ENCODE measurements at places on chromosomes 11 and 22.

GRCh38 chr22:49023879-49024774 lies 803.5 kb downstream of the BRD1 start:
- H3K4me1 ChIP-seq = no peaks in the 10 kb centered on the region
- H3K27ac ChIP-seq = no peak overlapping the region
- DNase-seq = no peak
- no peaks in the 10 kb centered on the region for H3K36me3 ChIP-seq
- H3K27me3 ChIP-seq = peaks cover 8% of the 10 kb centered on the region
- H3K4me3 ChIP-seq = no peak overlapping the region

- peaks cover 21% of the 10 kb centered on the region for H3K36me3 ChIP-seq
- no peaks in the 10 kb centered on the region for H3K4me1 ChIP-seq
- no peaks in the 10 kb centered on the region for H3K27me3 ChIP-seq
- H3K4me3 ChIP-seq = no peak overlapping the region
- no peak for DNase-seq
Measured at GRCh38 chr11:72856551-72857345, 42.5 kb downstream of the ATG16L2 start.

- H3K4me3 ChIP-seq = no peak overlapping the region
- H3K4me1 ChIP-seq = peaks cover 5% of the 10 kb centered on the region
- peaks cover 10% of the 10 kb centered on the region for H3K27me3 ChIP-seq
- DNase-seq = no peak
- no peaks in the 10 kb centered on the region for H3K36me3 ChIP-seq
- H3K27ac ChIP-seq = no peak overlapping the region
Measured at GRCh38 chr11:26584818-26585217, 12.8 kb upstream of the MUC15 start.

DNA sequence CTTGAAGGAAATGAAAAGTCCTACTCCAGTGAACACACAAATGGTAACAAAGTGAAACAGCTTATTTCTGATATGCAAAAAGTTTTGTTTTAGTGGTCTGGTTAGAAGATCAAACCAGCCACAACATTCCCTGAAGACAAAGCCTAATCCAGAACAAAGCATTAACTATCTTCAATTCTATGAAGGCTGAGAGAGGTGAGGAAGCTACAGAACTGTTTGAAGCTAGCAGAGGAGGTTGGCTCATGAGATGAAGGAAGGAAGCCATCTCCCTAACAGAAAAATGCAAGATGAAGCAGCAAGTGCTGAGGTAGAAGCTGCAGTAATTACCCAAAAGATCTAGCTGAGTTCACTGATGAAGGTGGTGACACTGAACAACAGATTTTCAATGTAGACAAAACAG lies 168.4 kb downstream of the IGLL1 start:
- H3K4me3 ChIP-seq = no peak overlapping the region
- peaks cover 2% of the 10 kb centered on the region for H3K27me3 ChIP-seq
- H3K36me3 ChIP-seq = no peaks in the 10 kb centered on the region
- H3K4me1 ChIP-seq = peaks cover 48% of the 10 kb centered on the region
- DNase-seq = no peak

GRCh38 chr11:83971063-83971462 lies 684.9 kb upstream of the CCDC90B start:
- H3K36me3 ChIP-seq = no peaks in the 10 kb centered on the region
- no peak overlapping the region for H3K4me3 ChIP-seq
- DNase-seq = no peak
- H3K27ac ChIP-seq = no peak overlapping the region
- H3K27me3 ChIP-seq = no peaks in the 10 kb centered on the region

DNA sequence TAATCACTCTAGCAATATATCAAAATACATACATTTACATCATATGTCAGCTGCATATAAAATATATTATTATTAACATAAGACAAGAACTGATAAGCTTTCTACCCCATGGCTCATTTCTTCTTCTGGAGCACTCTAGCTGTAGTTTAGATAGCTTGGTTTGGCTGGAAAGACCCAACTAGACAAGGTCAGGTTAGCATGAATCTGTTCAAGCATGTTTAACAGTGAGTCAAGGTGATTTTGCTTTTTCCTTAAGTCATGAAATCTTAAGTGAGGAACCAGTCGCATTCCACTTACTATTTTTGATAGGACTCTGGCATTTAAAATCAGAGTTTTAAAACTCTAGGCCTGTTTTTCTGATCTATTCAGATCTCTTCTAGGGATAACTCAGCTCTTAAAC lies 157.0 kb upstream of the PDGFD start:
- H3K27me3 ChIP-seq = no peaks in the 10 kb centered on the region
- H3K4me1 ChIP-seq = peaks cover 7% of the 10 kb centered on the region
- no peak overlapping the region for H3K27ac ChIP-seq
- H3K4me3 ChIP-seq = no peak overlapping the region
- DNase-seq = no peak

DNA sequence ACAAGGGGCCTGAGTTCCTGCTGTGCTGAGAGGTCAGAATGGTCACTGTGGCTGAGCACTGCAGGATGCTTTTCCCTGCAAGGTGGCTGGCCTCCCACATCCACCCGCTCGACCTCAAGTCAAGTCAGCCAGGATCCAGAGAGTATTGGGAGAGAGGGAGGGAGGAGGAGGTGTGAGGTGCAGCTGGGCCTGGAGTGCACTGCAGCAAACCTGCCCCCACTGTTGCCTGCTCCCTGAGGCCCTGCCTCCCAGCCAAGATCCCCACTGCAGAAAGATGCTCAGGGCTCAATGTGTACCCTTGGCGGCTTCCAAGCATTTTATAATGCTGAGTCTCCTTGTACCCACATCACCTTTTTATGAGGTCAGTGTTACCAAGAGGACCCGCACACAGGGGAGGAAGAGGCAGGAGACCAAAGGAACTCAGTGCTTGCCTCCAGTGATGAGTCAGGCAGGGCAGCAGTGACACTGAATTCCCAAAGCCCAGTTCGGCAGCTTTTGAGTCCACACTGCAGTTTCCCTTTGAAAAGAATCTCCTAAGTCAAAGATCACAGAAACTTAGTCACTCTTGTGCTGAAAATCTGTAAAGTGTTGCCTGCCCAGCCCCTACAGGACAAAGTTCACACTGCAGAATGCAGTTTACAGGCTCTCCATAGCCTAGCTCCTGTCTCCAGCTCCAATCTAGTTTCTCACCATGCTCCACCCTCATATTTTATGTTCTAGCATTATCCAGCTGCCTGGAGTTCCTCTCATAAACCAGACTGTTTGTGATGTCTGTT lies 3.1 kb downstream of the ENDOD1 start:
- H3K27ac ChIP-seq = no peak overlapping the region
- H3K4me1 ChIP-seq = peaks cover 54% of the 10 kb centered on the region
- no peak for DNase-seq
- peaks cover 42% of the 10 kb centered on the region for H3K27me3 ChIP-seq
- no peaks in the 10 kb centered on the region for H3K36me3 ChIP-seq

DNA sequence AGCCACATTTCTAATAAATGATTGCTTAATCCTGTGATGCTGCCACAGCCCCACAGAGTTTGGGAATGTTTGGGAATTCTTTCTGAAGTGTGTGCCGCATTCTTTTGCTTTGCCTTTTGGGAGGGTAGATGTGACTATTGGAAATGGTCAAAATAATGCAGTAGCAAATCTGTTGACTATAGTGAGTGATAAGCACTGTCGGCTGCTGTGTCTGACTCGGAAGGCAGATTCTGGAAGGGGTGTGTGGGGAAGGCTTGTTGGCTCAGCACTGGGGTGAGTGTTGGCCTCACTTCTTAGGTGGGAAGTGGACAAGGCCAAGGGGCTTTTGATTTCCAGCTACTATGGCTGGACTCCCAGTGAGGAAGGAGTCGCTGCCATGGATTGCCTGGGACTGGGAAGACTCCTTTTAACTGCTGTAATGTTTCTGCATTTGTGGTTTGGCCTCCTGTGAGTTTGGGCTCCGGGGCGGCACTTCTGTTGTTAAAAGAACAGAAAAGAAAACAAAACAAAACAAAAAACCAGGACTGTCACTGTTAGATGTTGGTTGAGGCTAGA lies 20.1 kb downstream of the ZBTB16 start:
- H3K27ac ChIP-seq = peak overlapping the region; percentile 66
- H3K4me1 ChIP-seq = peaks cover 98% of the 10 kb centered on the region
- no peak overlapping the region for H3K4me3 ChIP-seq

DNA sequence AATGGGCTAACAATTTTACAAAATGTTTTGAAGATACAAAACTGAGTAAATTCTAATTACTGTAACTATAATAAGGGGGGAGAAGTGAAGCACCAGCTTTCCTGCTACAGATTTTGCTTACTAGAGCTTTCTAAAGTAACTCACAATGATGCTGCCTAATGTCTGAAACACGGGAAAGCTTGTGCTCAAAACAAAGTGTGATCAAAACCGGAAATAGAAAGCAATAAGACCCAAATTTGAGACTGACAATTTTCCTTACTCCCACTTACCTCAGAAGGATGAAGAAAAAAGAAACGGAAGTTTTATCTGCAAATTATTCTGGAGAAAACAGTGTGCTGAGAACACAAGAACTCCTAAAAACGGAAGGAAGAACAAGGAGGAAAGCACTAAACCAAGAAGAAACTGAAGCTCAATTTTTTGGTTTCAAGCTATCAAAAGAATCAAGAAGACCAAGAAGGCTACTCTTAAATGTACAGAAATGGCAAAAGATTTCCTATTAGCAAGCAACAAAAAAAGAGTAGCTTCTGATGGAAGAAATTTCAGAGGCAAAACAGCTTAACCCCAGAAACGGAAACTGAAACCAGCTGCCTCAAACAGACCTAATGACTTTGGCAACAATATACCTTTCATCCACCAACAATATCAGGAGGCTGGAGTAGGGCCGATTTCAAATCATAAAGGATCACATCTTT lies 33.4 kb downstream of the AMBRA1 start:
- peaks cover 16% of the 10 kb centered on the region for H3K4me1 ChIP-seq
- no peak overlapping the region for H3K4me3 ChIP-seq

- H3K27me3 ChIP-seq = peaks cover 4% of the 10 kb centered on the region
Measured at GRCh38 chr11:101269990-101270660, 140.5 kb upstream of the PGR start.

DNA sequence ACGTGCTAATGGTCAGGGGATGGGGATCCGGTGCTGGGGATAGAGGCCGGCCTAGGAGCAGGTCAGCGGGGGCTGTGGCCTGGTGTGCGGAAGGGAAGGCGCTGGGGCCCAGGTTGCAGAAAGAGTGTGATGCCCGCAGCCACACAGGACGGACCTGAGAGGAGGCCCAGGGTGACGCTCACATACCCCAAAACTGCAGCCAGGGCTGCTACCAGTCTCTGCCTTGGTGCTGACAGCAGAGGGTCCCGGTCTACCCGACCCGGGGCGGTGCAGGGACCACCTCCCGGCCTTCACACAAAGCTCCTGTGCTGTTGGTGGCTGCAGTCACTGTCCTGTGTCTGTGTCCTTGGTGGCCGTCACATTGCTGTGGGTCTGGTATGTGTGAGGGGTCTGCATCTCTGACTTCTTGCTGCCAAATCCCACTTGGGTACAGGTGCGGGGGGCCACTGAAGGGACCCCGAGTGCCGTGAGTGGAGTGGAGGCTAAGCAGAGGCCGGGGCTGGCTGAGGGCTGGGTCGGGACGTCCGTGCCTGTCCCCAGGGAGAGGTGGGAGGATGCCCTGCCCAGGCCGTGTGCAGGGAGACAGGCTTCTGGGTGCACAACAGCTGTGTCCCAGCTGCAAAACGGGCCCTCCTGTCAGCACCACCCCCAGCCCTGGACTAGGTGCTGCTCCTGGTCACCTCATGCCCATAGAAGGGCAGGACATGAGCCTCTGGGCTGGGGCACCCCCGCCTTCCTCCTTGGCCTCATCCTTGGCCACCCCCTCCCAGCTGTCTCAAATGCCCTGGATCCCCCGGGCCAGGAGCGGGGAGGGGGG lies 1.5 kb downstream of the LSP1 start:
- H3K36me3 ChIP-seq = no peaks in the 10 kb centered on the region
- H3K4me3 ChIP-seq = no peak overlapping the region
- H3K27me3 ChIP-seq = peaks cover 4% of the 10 kb centered on the region
- peaks cover 39% of the 10 kb centered on the region for H3K4me1 ChIP-seq
- no peak for DNase-seq

- H3K4me3 ChIP-seq = peak overlapping the region; percentile 22
- DNase-seq = no peak
- peak overlapping the region; percentile 82 for H3K27ac ChIP-seq
- peaks cover 73% of the 10 kb centered on the region for H3K4me1 ChIP-seq
Measured at GRCh38 chr11:128334311-128335044, 252.9 kb downstream of the ETS1 start.

DNA sequence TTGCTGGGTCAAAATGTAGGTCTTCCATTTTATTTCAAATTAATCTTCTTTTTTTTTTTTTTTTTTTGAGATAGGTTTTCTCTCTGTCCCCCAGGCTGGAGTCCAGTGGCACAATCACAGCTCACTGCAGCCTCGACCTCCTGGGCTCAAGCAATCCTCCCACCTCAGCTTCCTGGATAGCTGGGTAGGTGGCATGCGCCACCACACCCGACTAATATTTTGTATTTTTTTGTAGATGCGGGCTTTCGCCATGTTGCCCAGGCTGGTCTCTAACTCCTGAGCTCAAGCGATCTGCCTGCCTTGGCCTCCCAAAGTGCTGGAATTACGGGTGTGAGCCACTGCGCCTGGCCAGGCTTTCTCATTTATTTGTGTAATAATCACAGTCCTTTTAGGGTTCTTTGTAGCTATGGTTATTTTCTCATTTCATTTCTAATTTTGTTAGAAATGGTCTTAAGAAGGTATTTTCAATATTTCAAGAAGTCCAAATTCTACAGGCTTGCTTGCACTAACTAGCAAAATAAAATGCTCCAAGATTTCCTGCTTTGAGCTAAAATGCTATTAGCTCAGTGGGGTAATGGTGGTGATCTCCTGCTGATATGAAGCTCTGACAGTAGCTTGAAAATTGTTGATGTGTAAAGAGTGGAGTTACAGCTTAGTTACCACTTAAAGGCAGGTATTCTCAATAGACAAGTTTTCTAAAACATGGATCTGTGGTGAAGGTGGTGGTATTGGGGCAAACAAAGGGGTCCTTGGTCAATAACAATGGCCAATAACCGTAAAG lies 50.0 kb downstream of the RBX1 start:
- H3K4me3 ChIP-seq = no peak overlapping the region
- no peak for DNase-seq
- no peaks in the 10 kb centered on the region for H3K36me3 ChIP-seq
- H3K27ac ChIP-seq = no peak overlapping the region

DNA sequence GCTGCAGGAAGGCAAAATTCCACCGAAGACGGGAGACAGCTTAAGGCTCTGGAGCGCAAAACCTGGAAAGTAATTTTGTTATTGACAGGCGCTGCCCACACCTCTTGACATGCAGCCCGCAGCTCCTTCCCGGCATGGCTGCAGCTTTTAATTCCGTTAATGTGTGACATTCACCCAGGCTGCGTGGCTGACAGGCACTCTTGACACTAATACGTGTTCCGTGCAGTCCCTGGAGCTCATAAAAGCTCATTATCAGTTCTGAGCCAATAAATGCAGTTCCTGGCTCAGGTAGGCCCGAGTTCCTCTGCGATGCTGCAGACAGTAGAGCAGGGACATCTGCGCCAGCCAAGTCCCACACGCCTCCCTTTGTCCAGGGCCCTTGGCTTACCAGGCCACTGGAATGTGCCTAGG lies 34.8 kb downstream of the TSPAN18 start:
- H3K27ac ChIP-seq = no peak overlapping the region
- peak overlapping the region; percentile 21 for H3K4me3 ChIP-seq
- H3K27me3 ChIP-seq = no peaks in the 10 kb centered on the region
- peaks cover 74% of the 10 kb centered on the region for H3K4me1 ChIP-seq

Data from nephron progenitor cell (in vitro differentiated cells).